ENCODE measurements at places on chromosomes 1 and 21.

DNA sequence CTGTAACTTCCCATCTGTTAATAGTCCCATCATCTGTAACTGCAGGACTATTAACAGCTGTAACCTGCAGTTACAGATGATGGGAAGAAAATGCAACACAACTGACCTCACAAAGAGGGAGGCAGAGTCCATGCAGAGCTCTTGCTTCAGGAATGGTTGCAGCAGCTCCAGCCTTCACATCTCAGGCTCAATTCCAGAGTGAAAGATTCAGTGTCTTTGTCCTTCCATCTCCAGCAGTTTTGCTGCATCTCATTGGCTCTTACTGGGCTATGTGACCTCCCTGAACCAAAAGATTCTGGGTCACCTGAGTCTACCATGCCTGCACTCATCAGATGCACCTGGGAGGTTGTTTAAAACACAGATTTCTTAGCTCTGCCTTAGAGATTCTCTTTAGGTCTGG lies 686.7 kb downstream of the MATN1 start:
- DNase-seq: no peak

GRCh38 chr1:150126811-150127210 lies 22.9 kb upstream of the PLEKHO1 start:
- no peak for DNase-seq

DNA sequence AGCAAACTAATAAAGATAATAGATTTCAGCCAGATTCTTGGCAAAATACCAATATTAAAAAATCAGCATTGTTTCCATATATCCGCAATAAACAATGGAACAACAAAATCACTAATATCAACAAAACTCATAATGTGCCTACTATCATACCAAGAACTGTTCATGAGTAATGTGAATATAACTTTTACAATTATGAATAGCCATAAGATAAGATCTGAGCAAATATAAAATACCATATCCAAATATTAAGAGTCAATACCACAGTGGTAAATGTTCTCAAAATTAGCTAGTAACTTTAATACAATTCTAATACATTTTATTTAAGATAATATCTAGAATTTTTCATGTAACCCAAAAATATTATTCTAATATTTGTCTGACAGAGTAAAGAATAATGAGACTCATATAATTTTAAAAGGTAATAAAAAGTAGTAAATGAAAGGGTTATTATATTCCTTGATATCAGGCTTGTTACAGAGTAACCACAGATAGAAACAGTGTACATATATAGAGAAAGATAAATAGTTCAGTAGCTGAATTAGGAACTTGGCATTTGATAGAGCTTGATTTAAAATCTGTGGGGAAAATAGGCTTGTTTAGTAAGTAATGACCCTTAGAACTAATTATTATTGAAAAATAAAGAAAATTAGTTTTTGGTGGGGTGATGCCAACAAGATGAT lies 2126.6 kb downstream of the MRPL39 start:
- no peak for DNase-seq

GRCh38 chr1:171666114-171666769 lies 13.8 kb upstream of the MYOC start:
- DNase-seq: no peak

GRCh38 chr1:86339014-86339812 lies 56.9 kb downstream of the ODF2L start:
- no peak for DNase-seq

GRCh38 chr1:237613984-237614383 lies 276.7 kb downstream of the ZP4 start:
- DNase-seq: no peak

DNA sequence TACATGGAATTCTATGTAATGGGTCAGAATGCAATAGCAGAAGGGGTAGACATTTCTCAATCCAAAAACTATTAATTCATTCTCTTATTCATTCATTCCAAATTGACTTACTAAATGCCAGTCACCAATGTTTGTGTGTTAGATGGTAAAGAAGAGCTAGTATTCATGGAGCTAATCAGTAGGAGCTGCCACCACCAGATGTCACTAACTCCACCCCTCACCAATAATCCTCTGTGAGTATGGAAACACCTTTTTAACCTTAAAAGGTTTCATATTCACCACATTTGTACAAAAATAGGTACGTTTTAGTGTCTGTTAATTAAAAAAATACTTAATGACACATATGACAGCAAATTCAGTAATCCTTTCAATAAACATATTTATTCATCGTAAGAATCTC lies 131.8 kb upstream of the PKN2 start:
- DNase-seq: no peak

GRCh38 chr1:119477710-119478109 lies 29.3 kb upstream of the HSD3B1 start:
- no peak for DNase-seq

DNA sequence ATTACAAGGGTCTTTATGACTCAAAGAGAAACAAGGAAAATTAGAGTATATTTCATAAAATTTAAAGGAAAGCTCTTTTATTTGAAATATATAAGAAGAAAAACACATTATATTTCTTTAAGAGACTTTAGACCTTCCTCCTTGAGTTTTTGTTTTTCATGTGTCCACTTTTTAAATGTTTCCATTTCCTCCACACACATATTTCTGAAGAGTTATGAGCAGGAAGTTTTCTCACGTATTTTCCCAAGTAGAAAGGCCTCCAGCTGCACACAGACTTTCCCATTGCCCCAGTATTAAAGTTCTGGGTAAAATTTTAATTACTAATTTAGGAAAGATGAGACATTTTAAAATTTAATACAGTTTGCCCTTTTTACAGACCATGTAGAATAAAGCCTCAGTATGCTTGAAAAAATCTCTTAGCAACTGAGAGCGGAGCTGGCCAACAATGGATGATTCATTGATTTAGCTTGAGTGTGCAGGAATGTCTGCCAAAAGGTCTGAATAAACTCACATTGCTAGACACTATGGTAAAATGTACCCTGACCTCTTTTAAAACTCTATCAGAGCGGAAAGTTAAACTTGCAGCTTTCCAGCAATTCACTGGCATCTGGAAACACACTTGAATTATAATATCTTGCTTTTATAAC lies 57.9 kb downstream of the DDAH1 start:
- DNase-seq: no peak

GRCh38 chr1:211609120-211610024 lies 30.4 kb upstream of the SLC30A1 start:
- DNase-seq: no peak

DNA sequence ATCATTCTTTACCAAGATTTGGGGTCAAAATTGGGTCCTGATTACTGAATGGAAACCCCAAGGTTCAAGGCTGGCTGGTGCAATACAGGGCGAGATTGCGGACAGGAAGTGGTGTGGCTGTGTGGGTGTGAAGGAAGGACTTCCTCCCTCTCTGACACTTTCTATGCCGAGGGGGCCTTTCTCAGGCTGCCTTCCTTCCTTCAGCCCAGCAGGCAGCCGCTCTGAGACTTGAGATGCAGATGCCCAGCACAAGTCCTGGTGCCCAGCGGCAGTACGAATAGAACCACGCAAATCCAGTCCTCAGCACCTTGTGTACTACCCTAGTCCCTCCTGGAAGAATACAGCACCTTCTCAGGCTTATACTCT lies 16.3 kb downstream of the BATF3 start:
- DNase-seq: peak; percentile 72

- no peak for DNase-seq
Observed at GRCh38 chr1:61724506-61724812, 482 bp downstream of the TM2D1 start.

- peak; percentile 52 for DNase-seq
Observed at GRCh38 chr1:116711263-116711840, 42.9 kb upstream of the CD2 start.

DNA sequence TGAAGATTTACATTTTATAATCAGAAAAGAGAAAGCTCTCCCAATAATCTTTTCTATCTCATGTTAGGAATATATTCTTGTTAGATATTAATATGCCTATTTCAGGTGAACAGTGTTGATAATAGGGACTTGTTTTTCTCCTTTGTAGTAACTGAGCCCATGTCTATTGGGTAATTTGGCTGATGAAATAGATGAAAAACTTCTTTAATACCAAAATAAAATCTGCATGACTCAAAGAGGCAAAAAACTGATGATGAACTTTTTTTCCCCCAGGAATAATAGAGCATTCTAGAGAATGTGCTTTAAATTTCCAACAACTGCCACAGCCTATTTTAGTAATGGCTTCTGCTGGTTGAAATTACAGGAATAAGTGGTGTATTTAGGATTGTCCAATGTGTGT lies 178.9 kb upstream of the GREM2 start:
- DNase-seq: no peak

DNA sequence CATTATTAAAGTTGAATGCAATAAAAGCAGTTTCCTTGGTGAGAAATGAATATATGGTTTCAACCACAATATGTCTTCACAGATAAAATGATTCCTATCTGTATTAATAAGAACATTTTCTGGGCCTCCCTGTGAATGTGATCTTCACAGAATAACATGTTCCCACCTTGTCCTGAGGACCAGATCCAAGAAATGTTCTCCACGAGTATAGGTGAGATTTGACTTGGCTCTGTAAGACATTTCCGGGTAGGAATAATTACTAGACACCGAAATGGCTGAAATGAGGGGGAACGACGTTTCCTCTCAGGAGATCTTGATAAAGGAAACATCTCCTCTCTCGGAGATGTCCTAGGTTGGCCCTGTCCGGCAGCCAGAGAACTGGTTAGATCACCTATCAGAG lies 61.4 kb downstream of the CLIC6 start:
- no peak for DNase-seq

DNA sequence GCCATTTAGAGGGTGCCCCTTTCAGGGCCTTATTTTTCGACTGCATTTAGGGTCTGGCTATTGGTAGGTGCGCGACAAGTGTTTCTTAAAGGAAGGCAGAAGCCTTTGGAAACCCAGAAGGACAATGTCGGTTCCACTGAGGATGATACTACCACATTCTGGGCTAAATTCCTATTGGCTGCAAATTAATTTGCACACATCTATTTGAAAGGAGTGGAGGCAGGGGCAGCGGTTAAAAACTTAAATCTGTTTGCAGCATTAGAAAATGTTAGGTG lies 1.1 kb downstream of the PATJ start:
- DNase-seq: no peak

- no peak for DNase-seq
Observed at GRCh38 chr1:57839526-57839925, 415.7 kb upstream of the DAB1 start.

- DNase-seq: no peak
Observed at GRCh38 chr1:37667023-37667671, 25.2 kb upstream of the CDCA8 start.

- DNase-seq: no peak
Observed at GRCh38 chr1:222454782-222455181, 93.1 kb downstream of the HHIPL2 start.

DNA sequence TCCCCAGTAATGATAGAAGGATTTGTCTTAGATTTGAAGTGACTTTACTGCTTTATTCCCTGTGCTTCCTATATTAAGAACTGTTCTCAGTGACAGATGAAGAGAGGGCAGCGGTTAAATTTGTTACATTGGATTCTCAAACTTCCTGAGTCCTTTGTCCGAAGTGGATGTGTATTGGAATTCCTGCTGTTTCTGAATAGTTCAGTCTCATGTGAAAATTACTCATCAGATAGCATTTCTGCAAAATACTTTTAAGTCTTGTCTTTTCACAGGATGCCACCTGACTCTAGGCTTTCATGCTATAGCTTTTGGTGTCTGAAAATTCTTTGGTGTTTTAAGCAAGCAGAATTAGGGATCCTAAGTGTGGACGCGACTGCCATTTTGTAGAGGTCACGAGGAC lies 83.6 kb downstream of the PRDM2 start:
- no peak for DNase-seq

- no peak for DNase-seq
Observed at GRCh38 chr1:56533197-56533596, 46.2 kb downstream of the PLPP3 start.

GRCh38 chr1:213499444-213499843 lies 448.4 kb downstream of the RPS6KC1 start:
- DNase-seq: no peak

DNA sequence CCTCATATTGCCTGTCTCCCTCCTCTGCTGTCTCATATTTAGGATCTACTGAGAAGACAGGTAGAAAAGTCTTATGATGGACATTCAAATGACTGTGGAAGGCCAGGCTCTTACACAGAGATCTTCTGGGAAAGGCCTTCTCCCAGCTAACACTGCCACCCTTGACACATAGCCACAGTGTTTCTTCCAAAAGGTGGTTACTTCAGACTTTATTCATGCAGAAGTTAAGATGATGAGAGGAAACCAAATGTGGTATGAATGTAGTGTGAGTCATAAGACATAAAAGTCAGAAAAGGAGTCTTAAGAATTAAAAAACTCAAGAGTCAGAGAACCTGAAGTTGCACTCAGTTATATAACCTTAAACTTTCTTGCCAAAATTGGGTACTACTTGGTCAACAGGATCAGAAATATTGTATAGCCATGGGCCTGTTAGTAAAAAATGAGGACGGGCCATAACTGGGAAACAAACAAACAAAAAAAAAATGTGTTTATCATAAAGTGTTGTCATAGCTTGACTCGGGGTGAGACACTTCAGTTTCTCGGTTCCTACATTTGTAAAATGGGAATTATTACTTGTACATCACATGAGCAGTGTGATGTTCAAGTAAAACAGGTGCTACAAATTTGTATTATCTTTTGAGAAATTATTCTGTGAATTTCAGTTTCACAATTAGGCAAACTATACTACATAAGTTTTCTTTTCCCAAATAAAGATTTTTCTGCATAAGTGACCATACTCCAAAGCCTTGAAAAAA lies 1.2 kb upstream of the DENND1B start:
- DNase-seq: peak; percentile 46

- no peak for DNase-seq
Observed at GRCh38 chr1:210475321-210475720, 146.6 kb downstream of the HHAT start.

- DNase-seq: no peak
Observed at GRCh38 chr1:11946647-11947046, 12.1 kb downstream of the PLOD1 start.

DNA sequence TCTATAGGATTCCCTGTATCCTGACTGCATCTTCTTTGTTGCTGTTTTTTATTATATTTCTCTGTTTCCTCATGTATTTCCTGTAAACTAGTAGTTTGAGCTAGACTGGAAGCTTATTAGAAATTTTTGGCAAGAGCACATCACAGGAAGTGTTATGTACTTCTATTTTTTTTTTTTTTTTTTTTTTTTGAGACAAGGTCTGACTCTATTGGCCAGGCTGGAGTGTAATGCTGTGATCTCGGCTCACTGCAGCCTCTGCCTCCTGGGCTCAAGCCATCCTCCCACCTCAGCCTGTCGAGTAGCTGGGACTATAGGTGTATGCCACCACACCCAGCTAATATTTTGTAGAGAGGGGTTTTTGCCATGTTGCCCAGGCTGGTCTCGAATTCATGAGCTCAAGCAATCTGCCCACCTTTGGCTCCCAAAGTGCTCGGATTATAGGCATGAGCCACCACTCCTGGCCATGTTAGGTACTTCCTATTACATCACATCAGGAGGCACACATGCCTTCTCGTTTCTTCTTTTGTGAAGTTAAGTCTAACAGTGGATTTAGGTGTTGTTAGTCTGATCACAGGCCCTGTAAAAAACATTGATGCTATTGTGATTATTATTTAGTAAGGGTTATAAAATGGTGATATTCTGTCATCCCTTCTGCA lies 12.5 kb downstream of the C1orf21 start:
- no peak for DNase-seq
